A549 treated with CORT108297 at 1 μM for 4 hours (cell line): ENCODE measurements at places on chromosomes 16 and 17. TPM values are rescaled to one million over a fixed set of nuclear protein-coding genes. Genes with fewer than 3 reads are reported as not detected.

LRRC46 gene
- total RNA-seq, result 2.7 to 4.0 TPM (median 3.5 TPM) in 5 replicates

TTYH2 gene
- 1.5 to 2.7 TPM (median 2.1 TPM) in 5 replicates for total RNA-seq

BCO1 gene
- total RNA-seq, result 0.94 to 1.1 TPM (median 1.0 TPM) in 5 replicates

AIPL1 gene
- not detected in 5 replicates for total RNA-seq

NACA2 gene
- total RNA-seq, result not detected in 5 replicates

HOXB6 gene
- 4.2 to 6.5 TPM (median 6.2 TPM) in 5 replicates for total RNA-seq

MT1G gene
- not detected in 5 replicates for total RNA-seq

NAGLU gene
- 29.5 to 51.1 TPM (median 46.9 TPM) in 5 replicates for total RNA-seq

KRTAP1-1 gene
- total RNA-seq, result not detected in 5 replicates

QRICH2 gene
- 0.83 to 1.7 TPM (median 1.2 TPM) in 5 replicates for total RNA-seq

ABCA3 gene
- total RNA-seq, result 14.0 to 21.1 TPM (median 19.2 TPM) in 5 replicates

FCSK gene
- 4.6 to 6.0 TPM (median 5.5 TPM) in 5 replicates for total RNA-seq

CACNG5 gene
- 0.10 TPM in 1 of 5 replicates, not detected in the others for total RNA-seq

WNK4 gene
- total RNA-seq, result 0.58 to 1.4 TPM (median 1.3 TPM) in 5 replicates

PRSS33 gene
- not detected in 5 replicates for total RNA-seq

GPRC5C gene
- total RNA-seq, result 58.6 to 85.4 TPM (median 75.2 TPM) in 5 replicates

P2RX5 gene
- total RNA-seq, result 18.7 to 25.5 TPM (median 24.7 TPM) in 5 replicates

UNKL gene
- total RNA-seq, result 25.1 to 45.3 TPM (median 44.6 TPM) in 5 replicates

SLC5A10 gene
- 0.12 to 0.38 TPM (median 0.20 TPM) in 5 replicates for total RNA-seq

GP1BA gene
- total RNA-seq, result not detected in 5 replicates

HSD3B7 gene
- total RNA-seq, result 13.0 to 16.0 TPM (median 15.0 TPM) in 5 replicates

ADAM11 gene
- 1.5 to 2.8 TPM (median 2.2 TPM) in 5 replicates for total RNA-seq

CORO1A gene
- total RNA-seq, result 2.6 to 3.7 TPM (median 2.8 TPM) in 5 replicates

HOXB8 gene
- total RNA-seq, result 6.4 to 9.9 TPM (median 9.2 TPM) in 5 replicates

SNAI3 gene
- 0.14 to 0.28 TPM (median 0.16 TPM) in 5 replicates for total RNA-seq

ZACN gene
- total RNA-seq, result 0.16 to 0.35 TPM (median 0.29 TPM) in 5 replicates

ASGR1 gene
- total RNA-seq, result 0.59 to 1.4 TPM (median 1.2 TPM) in 5 replicates

RFNG gene
- total RNA-seq, result 16.5 to 27.3 TPM (median 26.4 TPM) in 5 replicates

ZNF646 gene
- 7.5 to 12.1 TPM (median 10.1 TPM) in 5 replicates for total RNA-seq

ADORA2B gene
- 9.4 to 15.3 TPM (median 13.3 TPM) in 5 replicates for total RNA-seq

CBFA2T3 gene
- 0.22 to 0.56 TPM (median 0.31 TPM) in 5 replicates for total RNA-seq

ACAP1 gene
- 0.48 to 5.1 TPM (median 4.2 TPM) in 5 replicates for total RNA-seq

KRTAP9-4 gene
- not detected in 5 replicates for total RNA-seq

CRYBA1 gene
- total RNA-seq, result not detected in 5 replicates

KREMEN2 gene
- 0.74 to 2.4 TPM (median 2.2 TPM) in 5 replicates for total RNA-seq

TBC1D3G gene
- total RNA-seq, result not detected in 5 replicates

NAGS gene
- 0.84 to 1.2 TPM (median 1.1 TPM) in 5 replicates for total RNA-seq

ABCA9 gene
- total RNA-seq, result 0.01 to 0.10 TPM in 2 of 5 replicates, not detected in the others

ITGB4 gene
- total RNA-seq, result 48.5 to 68.4 TPM (median 60.7 TPM) in 5 replicates

CNTNAP4 gene
- total RNA-seq, result not detected in 5 replicates

RUSF1 gene
- total RNA-seq, result 39.3 to 57.5 TPM (median 53.3 TPM) in 5 replicates
